ENCODE measurements at places on chromosomes 2 and 18. TPM values are rescaled to one million over a fixed set of nuclear protein-coding genes. Genes with fewer than 3 reads are reported as not detected.
A peak's percentile ranks its signal among the peaks of the same experiment; 100 is the strongest.

The DHRS9 gene
- total RNA-seq, result 0.16 TPM

GRCh38 chr2:96882230-96882629 is 12.3 kb upstream of the SEMA4C start:
- no peak for DNase-seq
- no peaks in the 10 kb centered on the region for H3K36me3 ChIP-seq

DNA sequence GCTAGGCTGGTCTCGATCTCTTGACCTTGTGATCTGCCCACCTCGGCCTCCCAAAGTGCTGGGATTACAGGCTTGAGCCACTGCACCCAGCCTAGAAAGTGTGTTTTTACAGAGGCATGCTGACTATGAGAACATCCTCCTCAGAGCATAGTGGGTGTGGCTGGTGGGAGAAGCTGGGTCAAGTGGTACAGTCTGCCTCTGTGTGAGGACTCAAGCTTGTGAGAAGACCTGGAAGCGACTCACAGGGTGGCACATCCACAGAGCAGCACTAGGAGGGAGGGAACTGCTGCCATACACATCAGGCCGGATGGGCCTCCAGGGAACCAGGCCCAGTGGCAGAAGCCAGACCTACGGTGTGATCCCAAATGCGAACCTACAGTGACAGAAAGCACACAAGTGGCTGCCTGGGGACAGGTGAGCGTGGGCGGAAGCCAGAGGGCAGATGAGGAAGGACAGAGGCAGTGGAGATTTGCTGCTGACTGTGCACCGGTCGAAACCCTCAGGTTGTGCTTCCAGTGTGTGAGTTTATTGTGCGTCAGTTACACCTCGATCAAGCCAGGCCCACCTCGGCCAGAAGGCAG is 8.9 kb downstream of the ARHGEF4 start:
- no peak overlapping the region for H3K4me3 ChIP-seq
- H3K27ac ChIP-seq, result no peak overlapping the region
- H3K4me1 ChIP-seq, result no peaks in the 10 kb centered on the region
- H3K27me3 ChIP-seq, result no peaks in the 10 kb centered on the region
- H3K36me3 ChIP-seq, result no peaks in the 10 kb centered on the region

DNA sequence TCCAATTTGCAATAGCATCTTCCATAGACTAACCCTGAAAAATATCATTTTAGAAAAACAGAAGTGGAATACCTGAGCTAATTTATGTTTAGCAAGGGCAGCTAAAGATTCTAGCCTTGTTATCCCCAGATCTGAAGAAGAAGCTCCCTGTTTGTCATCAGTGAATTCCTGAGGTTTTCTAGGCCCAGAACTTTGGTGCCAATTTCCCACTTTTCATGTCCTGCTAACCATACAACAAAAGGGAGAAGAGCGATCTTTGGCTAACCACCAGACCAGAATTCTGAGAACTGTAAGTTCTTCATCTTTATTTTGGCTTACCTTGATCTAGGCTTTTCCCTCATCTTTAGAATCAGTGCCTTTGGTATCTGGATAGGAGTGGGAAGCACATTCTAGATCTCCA is 51.3 kb upstream of the RASGRP3 start:
- no peak for DNase-seq
- H3K4me3 ChIP-seq, result no peak overlapping the region
- no peaks in the 10 kb centered on the region for H3K27me3 ChIP-seq
- H3K27ac ChIP-seq, result no peak overlapping the region
- H3K4me1 ChIP-seq, result no peaks in the 10 kb centered on the region

- no peak for DNase-seq
- H3K36me3 ChIP-seq, result no peaks in the 10 kb centered on the region
Observed at GRCh38 chr2:24779116-24779515, 14.1 kb downstream of the PTRHD1 start.

The LIPG gene
- 0.18 TPM for total RNA-seq

The PKDCC gene
- 4.3 TPM for total RNA-seq

The CNPPD1 gene
- 67.8 TPM for total RNA-seq

- no peak overlapping the region for H3K4me3 ChIP-seq
- no peak for DNase-seq
- H3K36me3 ChIP-seq, result no peaks in the 10 kb centered on the region
- H3K27me3 ChIP-seq, result no peaks in the 10 kb centered on the region
- no peak overlapping the region for H3K27ac ChIP-seq
Observed at GRCh38 chr2:71060871-71061270, 7.6 kb upstream of the NAGK start.

GRCh38 chr2:185222311-185222710 is 516.3 kb upstream of the FSIP2 start:
- H3K27me3 ChIP-seq, result no peaks in the 10 kb centered on the region
- H3K4me1 ChIP-seq, result no peaks in the 10 kb centered on the region
- H3K36me3 ChIP-seq, result no peaks in the 10 kb centered on the region

DNA sequence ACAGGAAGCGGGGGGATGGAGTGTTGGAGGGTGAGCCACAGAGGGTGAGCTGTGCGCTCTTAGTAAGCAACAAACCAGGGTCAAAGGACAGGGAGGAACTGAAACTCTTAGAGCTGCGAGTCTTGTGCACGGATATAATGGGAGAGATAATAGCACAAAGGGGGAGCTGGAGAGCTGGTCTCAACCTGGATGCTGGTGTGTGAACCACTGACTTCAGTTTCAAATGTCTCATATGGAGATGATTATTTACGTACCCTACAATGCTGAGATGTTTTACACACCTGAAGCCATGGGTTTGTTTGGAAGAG is 35.9 kb downstream of the PTGR3 start:
- H3K4me1 ChIP-seq, result peaks cover 15% of the 10 kb centered on the region
- no peaks in the 10 kb centered on the region for H3K36me3 ChIP-seq
- peak; percentile 64 for DNase-seq
- no peak overlapping the region for H3K4me3 ChIP-seq
- no peak overlapping the region for H3K27ac ChIP-seq
- no peaks in the 10 kb centered on the region for H3K27me3 ChIP-seq

DNA sequence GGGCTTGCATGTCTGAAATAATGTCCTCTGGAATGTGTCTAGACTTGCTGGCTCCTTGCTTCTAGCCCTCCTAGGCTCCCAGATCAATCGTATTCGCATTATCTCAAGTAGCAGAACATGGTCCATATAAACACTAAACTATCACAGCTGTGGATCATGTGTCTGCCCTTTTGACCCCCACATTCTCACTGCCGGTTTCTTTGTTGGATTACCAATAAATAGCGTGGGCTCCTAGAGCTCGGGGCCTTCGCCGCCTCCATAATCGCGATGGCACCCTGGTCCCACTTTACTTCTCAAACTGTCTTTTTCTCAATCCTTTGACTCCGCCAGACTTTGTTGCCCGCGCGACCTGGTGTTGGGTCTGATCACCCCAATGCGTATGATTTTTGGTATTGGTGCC is 6.3 kb upstream of the SCYGR8 start:
- DNase-seq, result no peak
- H3K36me3 ChIP-seq, result no peaks in the 10 kb centered on the region
- H3K4me3 ChIP-seq, result no peak overlapping the region
- no peaks in the 10 kb centered on the region for H3K4me1 ChIP-seq
- no peak overlapping the region for H3K27ac ChIP-seq

The DCDC2C gene
- not detected for total RNA-seq

DNA sequence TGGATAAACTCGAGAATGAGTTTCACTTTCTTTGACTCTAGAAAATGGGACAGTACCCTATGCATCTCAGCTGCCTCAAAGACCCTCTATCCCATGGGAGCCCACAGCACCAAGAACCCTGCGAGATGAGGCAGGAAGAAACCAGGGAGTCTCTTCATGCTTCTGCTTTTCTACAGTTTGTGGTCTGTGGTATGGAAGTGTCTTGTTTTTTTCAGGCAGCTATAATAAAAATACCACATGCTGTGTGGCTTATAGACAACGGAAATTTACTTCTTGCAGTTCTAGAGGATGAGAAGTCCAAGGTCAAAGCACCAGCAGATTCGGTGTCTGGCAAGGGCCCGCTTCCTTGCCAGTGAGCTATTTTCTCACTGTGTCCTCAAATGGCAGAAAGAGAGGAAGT is 257.9 kb downstream of the SUCLG1 start:
- H3K4me1 ChIP-seq, result no peaks in the 10 kb centered on the region
- no peak overlapping the region for H3K4me3 ChIP-seq
- H3K36me3 ChIP-seq, result no peaks in the 10 kb centered on the region
- H3K27me3 ChIP-seq, result no peaks in the 10 kb centered on the region
- no peak for DNase-seq
- H3K27ac ChIP-seq, result no peak overlapping the region

The TNFAIP6 gene
- 1.3 TPM for total RNA-seq

DNA sequence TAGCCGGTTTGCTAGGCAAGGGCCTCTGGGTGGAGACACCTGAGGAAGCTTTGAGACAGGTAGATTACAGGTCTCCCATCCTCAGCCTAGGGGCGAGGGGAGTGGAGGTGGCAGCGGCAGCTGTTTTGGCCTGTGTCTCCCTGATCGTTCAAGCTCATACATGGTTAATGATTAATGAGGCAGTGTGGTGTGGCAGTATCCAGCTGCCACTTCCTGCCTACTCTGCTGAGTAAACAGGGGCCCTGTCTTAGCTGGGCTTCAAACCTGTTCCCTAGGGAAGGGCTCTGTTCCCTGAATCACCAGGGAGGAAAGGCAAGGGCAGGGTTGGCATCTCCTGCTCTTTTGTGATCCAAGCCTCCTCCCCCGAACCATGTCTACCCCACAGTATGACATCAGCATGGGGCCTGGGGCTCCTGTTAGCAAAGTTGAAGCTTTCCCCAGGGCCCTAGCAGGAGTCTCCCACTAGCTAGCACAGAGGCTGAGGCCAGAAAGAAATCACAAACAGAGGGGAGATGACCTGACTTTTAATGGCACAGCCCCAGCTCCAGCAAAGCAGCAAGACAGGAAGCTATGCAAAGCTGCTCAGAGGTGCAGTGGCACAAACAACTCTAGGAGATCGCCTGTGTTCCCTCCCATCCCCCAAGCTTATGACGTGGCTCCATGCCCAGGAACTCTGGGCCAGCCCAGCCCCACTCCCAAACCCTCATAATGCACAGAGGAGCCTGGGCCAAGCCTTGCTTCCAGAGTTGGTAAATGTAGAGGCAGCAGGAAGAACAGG is 3.7 kb upstream of the TUBA4B start:
- peak overlapping the region; percentile 35 for H3K4me3 ChIP-seq
- peaks cover 19% of the 10 kb centered on the region for H3K36me3 ChIP-seq
- peak overlapping the region; percentile 58 for H3K27ac ChIP-seq

The HMSD gene
- total RNA-seq, result 49.4 TPM

The ALPG gene
- total RNA-seq, result not detected

The ELOA2 gene
- total RNA-seq, result not detected

DNA sequence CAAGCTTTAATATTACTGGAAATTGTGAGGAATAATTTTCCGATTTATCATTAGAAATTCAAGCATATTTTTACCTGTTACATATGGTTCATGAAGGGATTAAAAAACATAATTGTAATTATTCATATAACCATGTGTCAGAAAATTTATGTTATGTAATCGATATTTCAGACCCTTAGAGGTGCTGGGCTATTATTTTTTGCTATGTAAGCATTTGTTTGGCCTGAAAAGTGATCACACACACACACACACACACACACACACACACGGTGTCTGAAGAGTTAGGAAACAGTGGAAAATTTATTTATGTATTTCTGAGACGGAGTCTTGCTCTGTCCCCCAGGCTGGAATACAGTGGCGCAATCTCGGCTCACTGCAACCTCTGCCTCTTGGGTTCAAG is 375.5 kb downstream of the PTH2R start:
- no peaks in the 10 kb centered on the region for H3K36me3 ChIP-seq
- no peaks in the 10 kb centered on the region for H3K27me3 ChIP-seq
- no peak overlapping the region for H3K4me3 ChIP-seq
- no peak for DNase-seq
- no peak overlapping the region for H3K27ac ChIP-seq

GRCh38 chr2:193966590-193966989 is 1690.4 kb upstream of the SLC39A10 start:
- H3K4me3 ChIP-seq, result no peak overlapping the region
- DNase-seq, result no peak
- no peak overlapping the region for H3K27ac ChIP-seq
- no peaks in the 10 kb centered on the region for H3K36me3 ChIP-seq

DNA sequence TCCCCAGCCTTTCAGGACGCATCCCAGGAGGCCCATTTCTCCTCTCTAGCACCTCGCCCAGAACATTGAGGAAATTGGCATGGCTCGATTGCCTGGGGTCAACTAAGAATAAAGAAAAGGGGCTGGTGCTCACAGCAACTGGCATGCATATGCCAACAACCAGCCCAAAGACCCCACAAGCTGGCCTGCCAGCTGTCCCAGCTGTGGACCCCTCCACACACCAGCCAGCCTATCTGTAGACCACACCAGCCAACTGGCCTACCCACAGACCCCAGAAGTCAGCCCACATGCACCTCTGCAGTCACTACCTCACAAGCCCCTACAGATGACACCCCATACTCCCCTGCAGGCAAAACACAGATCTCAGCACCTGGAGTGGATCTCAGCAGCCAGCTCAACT is 123.8 kb upstream of the ID2 start:
- H3K4me3 ChIP-seq, result no peak overlapping the region
- DNase-seq, result no peak
- H3K36me3 ChIP-seq, result no peaks in the 10 kb centered on the region
- no peaks in the 10 kb centered on the region for H3K27me3 ChIP-seq
- no peak overlapping the region for H3K27ac ChIP-seq

The CHN1 gene
- 0.24 TPM for total RNA-seq

DNA sequence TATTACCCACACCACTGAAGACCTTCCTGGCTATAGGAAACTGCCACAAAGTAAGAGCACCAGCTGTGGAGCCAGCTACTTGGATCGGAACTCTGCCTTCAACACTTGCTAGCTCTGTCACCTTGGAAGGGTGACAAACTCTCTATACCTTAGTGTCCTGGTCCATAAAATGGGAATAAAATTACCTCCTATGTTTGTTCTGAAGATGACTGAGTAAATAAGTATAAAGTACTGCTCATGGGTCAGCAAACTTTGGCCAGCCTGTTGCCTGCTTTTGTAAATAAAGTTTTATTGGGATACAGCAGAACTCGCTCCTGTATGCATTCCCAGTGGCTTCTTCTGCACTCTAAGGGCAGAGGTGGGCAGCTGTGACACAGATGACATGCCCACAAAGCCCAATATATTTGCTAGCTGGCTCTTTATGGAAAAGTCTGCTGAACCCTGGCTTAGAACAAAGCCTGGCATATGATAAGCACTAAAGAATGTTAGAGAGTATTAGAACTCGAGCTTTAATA is 451.3 kb downstream of the TMEM182 start:
- no peaks in the 10 kb centered on the region for H3K4me1 ChIP-seq
- no peak for DNase-seq
- H3K36me3 ChIP-seq, result no peaks in the 10 kb centered on the region
- no peak overlapping the region for H3K4me3 ChIP-seq
- no peaks in the 10 kb centered on the region for H3K27me3 ChIP-seq
- no peak overlapping the region for H3K27ac ChIP-seq

DNA sequence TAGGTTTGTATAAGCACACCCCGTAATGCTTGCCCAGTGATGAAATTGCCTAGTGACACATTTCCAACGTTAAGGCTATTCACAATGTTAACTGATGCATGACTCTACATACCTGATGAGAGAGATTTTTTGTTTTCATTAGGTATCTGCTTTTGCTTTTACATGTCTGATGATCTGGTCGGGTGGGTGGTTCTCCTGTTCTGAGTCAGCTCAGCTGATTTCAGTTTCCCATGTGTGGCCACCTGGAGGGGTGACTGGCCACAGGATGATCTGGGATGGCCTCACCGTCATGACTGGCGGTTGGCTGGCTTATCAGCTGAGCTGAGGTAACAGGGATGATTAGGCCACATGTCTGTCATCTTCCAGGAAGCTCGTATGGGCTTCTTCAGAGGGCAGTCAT is 33.8 kb upstream of the ACYP2 start:
- peaks cover 3% of the 10 kb centered on the region for H3K27me3 ChIP-seq
- 0 out of 2 replicates have a peak overlapping the region, but pooled peaks have one; percentile 28 for H3K27ac ChIP-seq
- DNase-seq, result peak; percentile 87
- H3K4me1 ChIP-seq, result peaks cover 8% of the 10 kb centered on the region

Measured in GM12878 (cell line).